ENCODE measurements at places on chromosomes 13 and 19. TPM values are rescaled to one million over a fixed set of nuclear protein-coding genes. Genes with fewer than 3 reads are reported as not detected.

Gene KIR3DL1
- not detected for total RNA-seq

Gene DENND1C
- total RNA-seq = 1.1 TPM

Gene A1BG
- total RNA-seq = 1,433 TPM

Gene NXNL1
- not detected for total RNA-seq

Gene LILRA5
- 1.4 TPM for total RNA-seq

Gene ZNF480
- total RNA-seq = 4.6 TPM

Gene CDC16
- 28.1 TPM for total RNA-seq

Gene CYP2A13
- total RNA-seq = 1.4 TPM

Gene C19orf73
- 2.2 TPM for total RNA-seq

Gene RDH8
- not detected for total RNA-seq

Measured in left lobe of liver (tissue), 2 donors.